Central memory CD4-positive, alpha-beta T cell (primary cell): ENCODE measurements at places on chromosomes 6 and 20.
A peak's percentile ranks its signal among the peaks of the same experiment; 100 is the strongest.

GRCh38 chr6:87102151-87102621 is 7.3 kb upstream of the CGA start:
- no peak for DNase-seq

DNA sequence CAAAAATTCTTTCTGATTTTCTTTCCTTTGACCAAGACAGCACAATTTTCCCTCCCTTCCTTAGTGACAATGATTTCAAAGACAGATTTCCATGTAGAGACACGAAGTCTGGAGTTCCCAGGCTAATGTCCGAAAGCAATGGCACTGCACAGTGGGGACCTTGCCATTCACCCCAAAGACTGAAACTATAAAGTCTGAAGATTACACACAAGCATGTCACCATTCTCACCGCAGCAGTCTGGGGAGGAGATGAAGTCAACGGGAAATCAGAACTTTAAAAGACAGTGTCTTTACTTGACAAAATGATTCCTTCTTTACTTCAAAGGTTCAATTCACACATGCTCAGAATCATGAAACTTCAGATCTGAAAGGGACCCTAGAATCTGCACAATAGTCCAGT is 8.3 kb downstream of the B4GALT5 start:
- DNase-seq = no peak

DNA sequence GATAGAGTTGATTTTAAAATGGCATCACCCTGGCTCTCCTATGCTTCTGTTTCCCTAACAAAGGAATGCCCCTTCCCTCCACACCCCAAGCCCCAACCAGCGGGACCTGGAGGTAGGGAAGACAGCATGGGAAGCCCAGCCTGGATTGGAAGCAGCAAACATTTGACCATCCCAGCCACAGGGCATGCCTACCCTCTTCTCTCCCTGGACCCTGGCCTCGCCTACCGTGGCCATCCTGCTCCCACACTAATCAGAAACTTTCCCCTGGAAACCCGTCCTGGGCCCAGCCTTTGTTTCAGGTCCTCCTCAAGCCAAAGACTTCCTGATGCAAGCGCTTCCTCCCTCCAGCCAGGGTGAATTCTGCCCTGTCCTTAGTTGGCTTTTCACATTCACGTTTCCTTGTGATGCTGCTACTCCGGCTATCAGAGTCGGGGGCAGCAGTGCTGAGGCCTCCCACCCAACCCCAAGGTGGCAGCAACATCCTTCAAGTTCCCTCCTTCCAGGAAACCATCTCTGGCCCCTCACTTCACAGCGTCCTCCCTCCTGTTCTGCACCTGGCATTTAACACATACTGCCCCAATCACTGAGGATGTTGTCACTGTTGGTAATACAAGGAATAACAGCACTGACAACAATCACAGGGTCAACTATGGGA is 18.2 kb upstream of the ANGPT4 start:
- DNase-seq = no peak

DNA sequence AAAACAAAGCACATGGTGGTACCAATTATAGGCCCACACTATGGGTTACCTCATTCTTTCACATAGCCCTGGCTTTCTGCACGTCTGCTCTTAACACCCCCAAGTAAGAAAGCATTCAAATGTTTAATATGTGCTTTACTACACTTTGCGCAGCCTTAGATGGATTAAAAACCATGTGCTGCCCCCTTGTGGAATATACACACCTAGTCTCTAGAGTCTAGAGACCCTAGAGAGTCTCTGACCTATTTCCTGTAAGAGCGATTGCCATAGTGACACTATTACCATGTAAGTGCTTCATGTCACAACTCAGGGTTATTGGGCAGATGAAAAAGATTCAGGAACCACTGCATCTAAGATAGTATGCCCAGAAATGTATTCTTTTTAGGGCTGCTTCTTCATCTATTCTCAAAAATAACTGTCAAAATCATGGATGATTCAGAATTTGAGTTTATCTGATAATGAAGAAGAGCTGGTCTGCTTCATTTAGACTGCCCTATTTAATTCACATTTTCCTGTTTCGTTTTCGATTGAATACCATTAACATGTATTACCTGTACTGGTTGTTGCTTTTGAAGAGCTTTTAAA is 186.3 kb downstream of the ADGB start:
- peak; percentile 30 for DNase-seq

- no peak for DNase-seq
Observed at GRCh38 chr6:157133856-157134255, 189.5 kb downstream of the TMEM242 start.
